ENCODE measurements at places on chromosomes 2 and 18.

GRCh38 chr2:95048825-95049682 is 23.5 kb downstream of the MAL start:
- no peak for DNase-seq

DNA sequence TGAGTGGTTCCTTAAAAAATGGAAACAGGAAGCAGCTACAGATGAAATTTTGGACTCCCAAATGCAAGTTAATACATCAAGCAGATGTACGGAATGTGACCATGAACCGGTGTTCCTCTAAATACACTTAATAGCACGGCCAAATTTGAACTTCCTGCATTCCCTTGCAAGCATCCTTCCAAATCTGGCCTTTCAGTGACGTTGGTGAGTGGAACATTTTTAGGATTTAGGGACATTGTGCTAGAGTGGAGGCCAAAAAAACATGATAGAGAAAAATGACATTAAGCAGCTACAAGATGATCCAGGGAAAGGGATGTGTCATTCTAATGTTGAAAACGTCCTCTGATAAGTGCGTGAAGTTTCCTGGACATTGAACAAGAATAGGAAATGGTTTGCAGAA is 62.1 kb downstream of the CTAGE1 start:
- DNase-seq, result peak; percentile 71

DNA sequence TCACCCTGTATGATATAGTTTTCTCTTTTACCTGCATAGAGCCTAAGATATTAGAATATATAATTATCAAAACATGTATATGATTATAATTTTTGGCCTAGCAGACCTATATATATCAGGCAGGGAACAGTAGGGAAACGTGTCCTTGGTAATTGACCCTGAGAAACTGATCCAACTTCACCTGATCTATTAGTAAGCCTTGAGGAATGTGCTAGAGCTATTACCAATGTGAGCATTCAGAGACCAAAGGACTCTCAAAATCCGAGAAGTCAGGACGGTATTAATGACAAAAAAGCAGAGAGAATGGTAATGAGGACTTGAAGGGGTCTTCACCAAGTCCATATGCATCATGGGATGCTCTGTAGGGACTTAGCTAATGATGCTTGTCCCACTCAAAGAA is 571.9 kb downstream of the CPS1 start:
- DNase-seq, result no peak

- DNase-seq, result no peak
These were observed 10.8 kb upstream of the MAPRE2 start for GRCh38 chr18:35030277-35030989.

GRCh38 chr2:240886678-240887609 is 9.0 kb downstream of the MAB21L4 start:
- no peak for DNase-seq

DNA sequence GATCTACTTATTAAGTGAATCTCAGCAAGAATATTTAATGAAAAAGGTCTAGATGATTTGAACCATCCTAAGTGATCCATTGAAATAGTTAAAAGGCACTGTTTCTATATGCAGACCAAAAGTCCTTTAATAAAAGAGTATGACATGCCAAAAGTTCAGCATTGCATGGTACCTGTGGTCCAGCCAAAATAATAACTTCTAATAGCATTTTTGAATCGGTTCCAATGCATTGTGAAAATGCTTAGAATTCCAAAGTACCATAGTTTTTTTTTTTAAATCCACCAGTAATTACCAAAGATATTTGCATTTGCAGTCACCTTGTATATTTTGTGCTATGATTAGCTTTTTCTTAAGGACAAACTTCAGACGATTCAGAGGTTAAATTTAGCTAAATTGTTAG is 79.9 kb downstream of the NYAP2 start:
- DNase-seq, result no peak

DNA sequence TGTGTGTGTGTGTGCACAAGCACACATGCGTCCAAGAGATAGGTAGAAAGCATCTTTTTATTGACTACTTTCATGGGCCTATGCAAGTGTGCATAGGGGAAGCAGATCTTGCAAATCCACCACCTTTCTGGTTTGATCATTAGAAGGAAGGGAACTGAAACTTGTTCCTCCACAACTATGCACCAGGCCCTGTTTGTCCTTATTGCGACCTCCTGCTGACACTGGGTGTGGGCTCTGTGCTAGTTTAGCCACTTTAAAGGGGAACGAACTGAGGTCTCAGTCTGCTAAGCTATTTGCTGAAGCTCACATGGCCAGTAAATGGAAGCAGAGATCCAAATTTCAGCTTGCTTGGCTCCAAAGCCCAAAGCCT is 32.1 kb upstream of the INSIG2 start:
- peak; percentile 59 for DNase-seq

- DNase-seq, result no peak
These were observed 638 bp upstream of the LPIN1 start for GRCh38 chr2:11745613-11746375.

GRCh38 chr2:117851969-117852368 is 37.5 kb downstream of the DDX18 start:
- DNase-seq, result no peak

DNA sequence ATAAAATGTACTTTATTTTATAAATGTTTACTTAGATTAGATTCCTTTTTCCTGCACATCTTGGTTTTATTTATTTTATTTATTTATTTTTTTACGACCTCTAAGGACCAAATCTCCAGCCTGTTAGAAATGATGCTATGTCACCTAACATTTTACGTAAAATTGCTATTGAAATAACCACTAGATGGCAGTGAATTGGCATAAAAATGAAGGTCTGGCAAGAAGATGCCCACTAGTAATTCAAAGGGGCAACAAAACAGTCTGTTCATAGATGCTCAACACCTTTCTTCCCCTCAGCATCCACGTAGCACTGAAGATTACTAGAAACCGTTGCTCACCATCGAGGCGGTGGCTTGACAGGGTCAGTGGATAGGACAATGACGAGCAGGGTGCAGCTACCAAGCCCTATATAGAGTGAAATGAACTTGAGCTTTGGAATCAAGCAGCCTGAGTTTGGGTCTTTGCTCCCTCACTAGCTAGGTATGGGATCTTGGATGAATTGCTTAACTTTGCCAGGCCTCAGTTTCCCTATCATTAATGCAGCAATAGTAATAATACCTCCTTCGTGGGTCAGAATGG is 128.7 kb upstream of the L3MBTL4 start:
- peak; percentile 60 for DNase-seq

- DNase-seq, result no peak
These were observed 233.3 kb downstream of the LDLRAD4 start for GRCh38 chr18:13451661-13452387.

DNA sequence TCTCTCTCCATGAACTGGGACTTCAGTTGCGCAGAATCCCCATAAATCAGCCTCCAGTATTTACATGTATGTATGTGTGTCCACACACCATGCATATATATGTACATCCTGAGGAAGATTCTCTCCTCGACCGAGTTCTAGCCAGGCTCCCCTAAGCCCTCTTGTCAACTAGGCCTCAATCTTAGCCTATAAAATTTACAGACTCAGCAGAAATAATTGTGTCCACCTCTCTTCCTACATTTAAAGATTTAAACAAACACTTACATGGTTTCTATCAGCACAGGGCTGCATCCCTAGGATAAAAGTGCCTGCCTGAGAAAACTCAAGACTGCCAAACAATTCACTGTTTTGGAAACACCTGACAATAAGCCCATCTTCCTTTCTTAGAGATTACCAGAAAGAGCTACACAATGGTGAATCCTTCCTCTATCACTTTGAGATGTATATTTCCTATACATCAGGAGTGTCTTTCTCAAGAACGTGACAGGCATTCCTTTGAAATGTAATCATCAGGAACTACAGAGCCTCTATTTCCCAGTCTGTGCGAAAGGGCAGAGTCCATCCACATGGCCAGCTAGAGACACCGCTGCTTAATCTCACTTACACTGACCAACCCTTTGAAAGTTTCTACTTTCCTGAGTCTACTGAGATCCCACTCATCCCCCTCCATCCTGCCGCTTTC is 39.5 kb downstream of the ZNF519 start:
- no peak for DNase-seq

- no peak for DNase-seq
These were observed 18.9 kb downstream of the CPO start for GRCh38 chr2:206958261-206958660.

DNA sequence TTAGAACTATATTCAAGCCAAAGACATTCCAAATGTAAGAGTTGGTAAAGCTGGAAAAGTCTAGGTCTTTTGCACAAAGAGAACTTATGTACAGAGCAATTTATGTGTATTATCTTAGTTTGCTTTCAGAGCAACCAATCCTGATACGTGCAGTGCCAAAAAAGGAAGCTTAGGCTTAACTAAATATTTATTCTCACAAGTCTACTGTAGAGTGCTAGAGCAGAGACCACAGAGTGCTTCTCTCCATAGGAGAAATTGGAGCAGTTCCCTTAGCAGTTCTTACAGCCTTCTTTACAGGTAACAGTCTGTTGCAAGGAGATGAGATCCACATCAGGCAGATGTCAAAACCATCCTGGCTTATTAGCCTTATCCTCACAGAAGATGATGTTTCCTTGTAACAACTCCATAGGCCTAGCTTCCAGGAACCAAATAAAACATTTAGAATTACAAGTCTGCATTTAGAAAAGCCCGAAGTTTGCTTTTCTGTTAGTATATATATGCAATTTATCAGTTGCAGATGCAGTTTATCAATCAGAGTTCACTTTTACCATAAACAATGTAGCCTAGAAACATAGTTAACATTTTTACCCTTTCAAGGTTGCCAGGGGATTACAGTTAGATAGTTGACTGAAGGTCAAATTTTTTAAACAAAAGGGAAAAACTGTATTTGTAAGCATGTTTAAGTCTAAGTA is 250.6 kb upstream of the KCNJ3 start:
- no peak for DNase-seq

DNA sequence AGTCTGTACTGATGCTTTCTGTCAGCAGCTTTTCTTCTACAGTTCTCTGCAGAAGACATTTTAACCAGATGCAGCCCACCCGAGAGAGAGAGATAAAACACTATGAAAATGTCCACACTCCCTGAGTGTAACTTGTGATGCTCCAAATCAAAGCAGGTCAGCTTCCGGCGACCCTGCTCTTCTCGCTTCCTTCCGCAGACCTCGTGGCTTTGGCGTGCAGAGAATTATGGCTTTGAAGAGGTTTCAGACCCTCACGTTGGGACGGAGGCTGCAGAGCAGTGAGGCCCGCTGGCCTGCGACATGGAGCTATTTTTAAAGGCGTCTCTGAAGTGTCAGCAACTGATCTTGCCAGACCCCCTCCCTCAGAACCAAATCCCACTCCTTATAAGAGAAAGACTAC is 41.8 kb downstream of the TMEM163 start:
- peak; percentile 7 for DNase-seq

DNA sequence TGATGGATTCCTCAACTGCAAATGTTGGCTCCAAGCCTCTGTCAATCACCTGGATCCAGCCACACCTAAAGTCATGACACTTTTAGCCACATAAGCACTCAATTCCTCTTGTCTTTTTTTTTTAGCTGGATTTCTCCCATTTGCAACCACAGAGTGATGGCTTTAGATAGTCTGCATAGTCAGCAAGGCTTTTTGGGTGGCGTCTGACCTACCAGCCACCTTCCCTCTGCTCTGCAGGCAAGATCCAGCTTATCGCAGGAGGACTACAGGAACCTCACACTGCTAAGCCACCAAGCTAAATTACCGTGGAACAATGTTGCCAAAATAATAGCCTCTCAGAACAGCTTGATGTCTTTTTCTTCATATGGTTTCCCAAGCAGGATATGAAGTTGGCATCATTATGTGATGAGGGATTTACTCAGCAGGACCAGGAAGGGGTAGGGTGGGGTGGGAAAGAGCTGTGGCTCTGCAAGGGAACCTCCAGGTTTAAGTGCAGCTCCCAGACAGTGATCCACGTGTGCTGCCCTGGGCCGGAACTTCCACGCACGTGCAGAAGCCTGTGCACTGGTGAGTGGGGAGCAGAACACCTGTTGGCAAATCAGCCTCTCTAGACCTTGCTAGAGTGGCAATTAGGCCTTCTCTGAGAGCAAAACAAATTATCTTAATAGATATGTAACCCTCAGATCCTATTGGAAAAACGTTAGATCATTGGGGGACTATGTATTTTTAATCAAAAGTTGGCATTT is 170.6 kb upstream of the NCK2 start:
- no peak for DNase-seq

DNA sequence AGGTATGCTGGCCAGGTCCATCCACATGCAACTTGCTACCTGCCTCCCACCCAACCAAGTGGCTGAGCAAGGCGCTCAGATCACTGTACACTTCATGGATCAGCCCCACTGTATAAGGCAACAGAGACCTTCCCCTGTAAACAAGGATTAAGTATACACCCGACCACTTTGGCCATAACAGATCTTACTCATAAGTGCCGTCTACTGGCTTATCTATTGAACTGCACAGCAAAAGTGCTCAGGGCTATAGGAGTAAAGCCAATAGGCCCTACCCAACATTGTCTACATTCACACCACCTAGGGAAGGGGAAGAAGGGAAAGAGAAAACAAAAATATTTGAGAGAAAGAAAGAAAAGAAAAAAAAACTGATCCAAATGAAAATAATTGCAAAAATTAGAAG is 663.9 kb upstream of the LRRTM1 start:
- no peak for DNase-seq

GRCh38 chr2:105961599-105962146 is 217.0 kb downstream of the NCK2 start:
- no peak for DNase-seq

- no peak for DNase-seq
These were observed 87.5 kb upstream of the COPS8 start for GRCh38 chr2:236998236-236998635.

DNA sequence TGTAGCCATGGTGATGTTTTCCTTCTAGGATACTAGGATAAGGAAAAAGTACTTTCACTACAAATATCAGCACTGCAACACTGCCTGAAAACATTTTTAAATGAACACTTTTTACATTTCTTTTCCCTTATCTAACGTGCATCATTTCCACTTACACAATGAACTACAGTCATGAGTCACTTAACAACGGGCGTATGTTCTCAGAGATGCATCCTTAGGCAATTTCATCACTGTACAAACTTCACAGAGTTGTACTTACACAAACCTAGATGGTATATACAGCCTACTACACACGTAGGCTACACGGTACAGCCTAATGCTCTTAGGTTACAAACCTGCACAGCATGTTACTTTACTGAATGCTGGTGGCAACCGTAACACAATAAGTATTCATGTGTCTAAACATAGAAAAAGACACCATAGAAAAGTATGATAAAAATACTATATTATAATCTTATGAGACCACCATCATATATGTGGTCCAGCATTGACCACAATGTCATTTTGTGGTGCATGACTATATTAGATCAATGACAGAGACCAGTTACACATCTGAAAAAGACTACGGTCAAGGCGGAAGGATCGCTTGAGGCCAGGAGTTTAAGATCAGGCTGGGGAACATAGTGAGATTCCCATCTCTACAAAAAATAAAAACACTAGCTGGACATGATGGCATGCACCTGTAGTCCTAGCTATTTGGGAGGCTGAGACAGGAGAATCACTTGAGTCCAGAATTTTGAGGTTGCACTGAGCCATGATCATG is 39.8 kb downstream of the WDR33 start:
- DNase-seq, result no peak
